ENCODE measurements at places on chromosomes 12 and 14.

DNA sequence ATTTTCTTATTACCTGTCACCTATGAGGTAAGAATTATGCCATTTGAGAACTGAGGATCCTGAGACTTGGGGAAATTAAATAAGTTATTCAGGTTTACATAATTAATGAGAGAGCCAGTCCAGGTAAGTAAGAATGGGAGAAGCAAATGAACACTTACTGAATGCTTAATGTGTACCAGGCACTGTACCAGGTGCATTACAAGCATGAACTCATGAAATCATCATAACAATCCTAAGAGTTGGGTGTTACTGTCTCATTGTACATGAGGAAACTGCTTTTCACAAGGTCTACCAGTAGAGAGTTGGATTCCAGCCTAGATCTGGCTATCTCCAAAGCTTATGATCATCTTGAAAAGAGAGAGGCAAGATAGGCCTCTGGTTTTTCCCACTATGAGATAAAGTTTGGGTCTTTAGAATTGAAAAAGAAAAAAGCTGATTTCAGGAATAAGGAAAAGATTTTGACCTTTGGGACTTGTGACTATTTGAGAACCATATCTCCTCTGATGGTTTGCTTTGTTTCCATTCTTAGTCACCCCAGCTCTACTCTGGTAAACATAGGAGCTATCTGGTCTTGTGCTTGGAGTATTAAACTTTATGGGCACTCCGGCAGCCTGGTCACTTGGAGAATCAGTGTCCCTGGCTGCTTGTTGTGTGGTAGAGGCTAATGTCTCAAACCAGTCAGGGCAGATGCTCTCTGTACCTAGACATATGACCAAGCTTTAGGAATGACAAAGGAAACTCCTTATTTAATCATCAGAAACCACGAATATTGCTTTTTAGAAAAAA is 48.0 kb downstream of the PTHLH start:
- no peak for DNase-seq

- DNase-seq = no peak
Measured at GRCh38 chr14:33925946-33926345, 24.9 kb downstream of the EGLN3 start.

DNA sequence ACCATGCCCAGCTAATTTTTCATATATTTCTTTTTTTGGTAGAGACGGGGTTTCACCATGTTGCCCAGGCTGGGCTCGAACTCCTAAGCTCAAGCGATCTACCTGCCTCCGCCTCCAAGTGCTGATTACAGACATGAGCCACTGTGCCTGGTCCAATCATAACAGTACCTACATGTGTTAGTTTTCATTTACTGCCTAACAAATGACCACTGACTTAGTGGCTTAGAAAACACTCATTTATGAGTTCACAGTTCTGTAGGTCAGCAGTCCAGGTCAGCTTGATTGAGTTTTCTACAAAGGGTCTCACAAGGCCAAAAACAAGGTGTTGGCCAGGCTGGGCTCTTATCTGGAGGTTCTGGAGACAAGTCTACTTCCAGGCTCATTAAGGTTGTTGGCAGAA is 60.6 kb downstream of the RNFT2 start:
- no peak for DNase-seq

- no peak for DNase-seq
Measured at GRCh38 chr12:40170593-40170992, 54.2 kb upstream of the LRRK2 start.

DNA sequence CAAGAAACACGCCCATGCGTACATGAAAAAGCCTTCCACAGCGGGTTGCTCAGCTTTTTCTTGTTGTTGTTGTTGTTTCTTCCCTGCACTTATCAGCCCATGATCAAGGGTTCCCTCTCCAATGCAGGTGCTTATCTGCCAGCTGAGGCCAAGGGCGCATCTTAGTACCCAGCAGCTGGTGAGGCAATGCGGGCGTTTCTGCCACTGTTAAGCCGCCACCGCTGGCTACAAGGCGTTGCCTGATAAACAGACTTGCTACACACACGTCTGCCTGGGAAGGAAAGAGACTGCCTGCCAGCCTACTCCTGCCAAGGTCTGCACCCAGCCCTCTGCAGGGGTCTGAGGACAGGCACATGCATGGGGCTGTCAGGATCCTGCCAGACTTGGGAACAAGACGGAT is 345.9 kb downstream of the BCL11B start:
- DNase-seq = no peak

- DNase-seq = no peak
Measured at GRCh38 chr12:26621932-26622331, 211.1 kb downstream of the ITPR2 start.

- DNase-seq = no peak
Measured at GRCh38 chr12:12483438-12483837, 79.2 kb downstream of the DUSP16 start.

DNA sequence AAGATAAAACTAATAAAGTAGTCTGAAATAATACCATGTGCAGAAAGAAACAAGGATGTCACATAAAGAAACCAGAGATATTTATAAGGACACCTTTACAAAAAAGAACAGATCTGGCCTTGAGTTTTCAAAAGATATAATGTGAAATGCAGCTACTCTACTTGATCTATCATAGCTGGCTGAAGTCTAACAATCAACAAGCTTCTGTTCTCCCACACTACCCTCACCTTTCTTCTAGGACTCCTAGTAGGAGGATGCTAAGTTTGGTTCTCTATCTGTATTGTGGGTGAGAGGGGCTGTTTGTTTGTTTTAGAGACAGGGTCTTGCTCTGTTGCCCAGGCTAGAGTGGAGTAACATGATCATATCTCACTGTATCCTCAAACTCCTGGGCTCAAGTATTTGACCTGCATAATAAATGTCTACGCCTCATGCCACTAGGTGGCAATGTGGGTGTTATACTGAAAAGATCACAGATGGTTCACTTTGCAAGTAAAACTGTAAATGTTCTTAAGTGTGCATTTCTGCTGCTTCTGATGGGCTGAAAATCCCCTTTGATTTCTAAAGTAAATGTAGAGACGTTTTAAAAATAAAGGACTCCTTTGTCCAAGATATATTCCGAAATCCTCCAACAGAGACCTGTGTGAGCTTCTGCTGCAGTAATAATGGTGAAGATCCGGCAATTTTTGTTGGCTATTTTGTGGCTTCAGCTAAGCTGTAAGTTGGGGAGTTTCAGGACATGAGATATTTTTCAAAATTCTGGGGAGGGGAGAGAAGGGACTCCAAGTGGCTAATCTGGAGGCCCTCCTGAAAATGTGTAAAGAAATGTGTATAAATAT is 269.3 kb downstream of the DAD1 start:
- DNase-seq = peak; percentile 65

DNA sequence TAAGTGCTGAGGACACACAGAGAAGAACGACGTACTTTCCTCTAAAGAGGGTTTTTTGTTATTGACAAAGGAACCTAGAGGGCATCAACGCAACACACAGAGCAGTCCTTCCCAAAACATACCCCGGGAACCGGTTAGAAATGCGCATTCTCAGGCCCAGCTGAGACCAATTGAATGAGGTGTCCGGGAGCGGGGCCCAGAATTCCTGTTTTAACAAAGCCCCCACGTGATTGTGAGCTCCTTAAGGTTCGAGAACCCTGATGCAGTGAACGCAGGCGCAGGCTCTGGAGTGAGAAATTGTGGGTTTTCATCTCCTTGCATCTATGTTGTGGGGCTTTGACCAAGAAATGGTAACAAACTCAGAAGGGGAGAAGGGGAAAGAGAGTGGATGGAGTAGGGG is 51.0 kb upstream of the TBX3 start:
- no peak for DNase-seq

DNA sequence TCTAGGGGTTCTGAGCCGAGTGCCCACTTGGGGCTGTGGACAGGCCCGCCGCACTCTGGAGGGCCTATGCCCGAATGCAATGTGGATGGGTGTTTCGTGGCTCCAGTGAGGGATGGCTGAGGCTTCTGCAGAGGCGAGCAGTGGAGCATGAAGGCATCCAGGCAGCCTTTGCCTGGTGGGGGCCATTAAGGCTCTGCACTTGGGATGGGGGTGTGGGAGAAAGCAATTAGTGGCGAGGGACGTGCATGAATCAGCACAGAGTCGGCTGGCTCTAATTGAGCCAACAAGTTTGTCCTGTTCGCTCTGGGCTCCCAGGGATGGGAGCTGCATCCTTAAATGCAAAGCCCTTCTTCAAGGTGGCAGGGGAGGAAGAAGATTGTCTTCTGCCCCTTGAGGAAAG is 346.9 kb upstream of the FKBP4 start:
- DNase-seq = no peak

DNA sequence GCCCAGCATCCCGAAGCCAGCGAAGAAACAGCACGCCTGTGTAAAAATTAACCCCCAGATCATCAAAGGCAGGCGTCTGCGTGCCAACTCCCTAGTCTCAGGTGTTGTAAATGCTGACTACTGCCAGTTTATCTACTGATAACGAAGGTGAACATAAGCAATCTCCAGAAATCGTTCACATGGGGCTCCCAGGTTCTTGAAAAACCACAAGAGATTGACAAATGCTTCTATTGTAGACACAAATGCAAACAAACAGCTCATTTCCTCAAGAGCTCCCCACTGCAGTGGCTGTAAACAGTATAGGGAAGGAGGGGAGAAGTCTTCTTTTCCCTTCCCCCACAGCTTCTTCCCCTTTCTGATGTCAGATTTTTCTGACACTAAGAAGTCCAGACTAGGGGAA is 5.3 kb upstream of the PLEKHG3 start:
- no peak for DNase-seq

DNA sequence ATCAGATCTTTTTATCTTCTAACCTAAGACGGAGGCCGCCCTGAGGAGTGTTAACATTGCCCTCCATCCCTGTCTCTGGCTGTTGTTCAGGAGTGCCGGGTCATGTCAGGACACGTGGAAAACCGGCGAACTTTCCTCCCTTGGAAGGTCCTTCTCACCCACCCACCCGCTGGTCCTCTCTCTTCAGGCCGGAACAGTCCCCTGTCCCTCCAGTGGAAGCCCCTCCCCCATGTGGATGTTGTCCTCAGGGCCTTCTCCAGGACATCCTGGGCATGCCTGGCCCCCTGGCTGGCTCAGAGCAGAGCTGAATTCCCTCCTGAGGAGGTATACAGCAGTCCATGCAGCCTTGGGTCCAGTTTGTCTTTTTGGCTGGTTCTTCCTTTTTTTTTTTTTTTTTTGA is 20.3 kb upstream of the ITPK1 start:
- DNase-seq = no peak

DNA sequence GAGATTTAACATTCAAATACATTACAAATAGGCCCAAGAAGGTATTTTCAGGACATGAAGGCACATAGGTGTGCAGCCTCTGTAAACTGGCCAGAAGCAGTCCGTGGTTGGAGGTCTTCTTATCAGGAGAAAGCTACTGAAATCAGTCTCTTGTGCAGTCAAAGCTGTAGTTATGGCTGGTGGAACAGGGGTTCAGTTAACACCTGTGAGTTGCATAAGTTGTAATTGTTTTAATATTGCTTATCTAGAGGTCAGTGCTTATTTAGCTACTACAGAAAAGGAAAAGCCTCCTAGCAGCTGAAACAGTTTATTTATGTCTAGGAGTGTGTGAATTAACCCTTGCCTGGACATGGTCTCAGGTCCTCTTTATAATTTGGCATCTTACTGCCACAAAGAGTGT is 377.6 kb upstream of the MDGA2 start:
- DNase-seq = no peak

DNA sequence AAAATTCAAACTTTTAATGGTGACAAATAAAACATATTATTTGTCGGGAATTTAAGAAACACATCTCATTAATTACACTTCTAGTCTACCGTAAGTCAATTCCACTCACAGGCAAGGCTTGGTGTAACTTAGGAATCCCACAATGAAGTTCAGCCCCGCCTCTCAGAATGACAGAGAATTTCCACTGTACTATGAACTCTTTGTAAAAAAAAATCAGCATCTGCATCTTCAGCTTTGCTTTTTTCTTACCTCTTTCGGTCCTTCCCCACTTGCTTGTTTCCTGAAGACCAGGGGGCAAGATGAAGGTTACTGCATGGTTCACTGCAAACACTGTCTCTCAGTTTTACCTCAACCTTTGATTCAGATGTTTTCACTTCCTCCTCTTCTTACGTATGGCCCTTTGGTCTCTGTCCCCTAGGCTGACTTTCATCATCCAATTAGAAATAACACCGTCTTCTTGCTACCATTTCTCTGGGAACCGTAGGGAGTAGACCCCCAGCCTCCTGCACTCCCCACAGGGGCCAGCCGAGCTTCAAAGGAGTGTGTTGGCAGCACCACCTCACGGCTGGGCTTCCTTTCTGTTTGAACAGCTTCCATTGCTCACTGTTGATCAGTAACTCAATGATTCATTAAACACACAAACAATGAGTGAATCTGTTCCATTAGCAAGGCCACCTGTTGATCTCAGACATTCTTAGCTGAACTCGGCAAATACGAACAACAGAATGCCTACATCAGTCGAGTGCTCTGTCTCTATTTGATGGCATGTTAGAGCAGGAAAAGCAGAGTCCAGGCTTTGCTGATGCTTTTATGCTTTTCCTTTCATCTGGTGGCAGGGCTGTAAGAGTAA is 343.0 kb downstream of the BMP4 start:
- peak; percentile 45 for DNase-seq

DNA sequence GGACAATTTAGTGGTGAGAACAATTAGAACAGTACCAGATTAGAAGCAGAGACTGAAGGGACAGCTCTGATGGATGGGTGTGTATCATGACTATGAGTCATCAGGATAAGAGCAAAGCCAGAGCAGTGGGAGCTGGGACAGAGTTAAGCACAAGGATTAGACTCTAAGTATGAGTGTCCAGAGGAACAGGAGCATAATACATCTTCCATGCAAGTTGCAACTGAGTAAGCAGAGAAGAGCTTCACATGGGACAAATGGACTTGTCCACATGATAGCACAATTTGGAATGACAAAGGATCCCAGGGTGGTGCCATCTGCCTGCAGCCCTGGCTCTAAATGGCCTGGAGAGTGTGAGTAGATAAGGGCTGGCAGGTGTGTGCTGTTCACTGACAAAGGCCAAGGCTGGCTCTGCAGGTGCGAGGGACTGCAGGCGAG is 226.4 kb upstream of the CAND1 start:
- peak; percentile 80 for DNase-seq

DNA sequence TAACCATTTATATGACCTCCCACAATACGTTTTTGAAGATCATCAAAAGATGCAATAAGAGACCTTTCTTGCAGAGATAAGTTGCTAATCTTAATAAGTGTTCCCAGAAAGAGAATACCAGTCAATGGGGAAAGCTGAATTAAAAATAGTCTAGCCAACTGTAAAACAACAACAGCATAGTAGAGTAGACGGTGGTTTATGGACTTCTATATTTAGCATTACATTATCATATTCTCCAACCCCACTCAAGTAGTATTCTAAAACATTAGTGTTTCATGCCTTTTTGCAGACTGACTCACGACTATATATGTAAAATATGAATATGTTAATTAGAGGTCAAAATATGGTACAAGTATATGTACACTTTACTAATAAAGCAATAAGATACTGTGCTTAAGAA is 218.9 kb downstream of the MED13L start:
- no peak for DNase-seq

- no peak for DNase-seq
Measured at GRCh38 chr14:69034612-69035262, 55.6 kb upstream of the ACTN1 start.

Data from RKO (cell line).